Fibroblast of mammary gland (primary cell): ENCODE measurements at places on chromosomes 4 and X.

DNA sequence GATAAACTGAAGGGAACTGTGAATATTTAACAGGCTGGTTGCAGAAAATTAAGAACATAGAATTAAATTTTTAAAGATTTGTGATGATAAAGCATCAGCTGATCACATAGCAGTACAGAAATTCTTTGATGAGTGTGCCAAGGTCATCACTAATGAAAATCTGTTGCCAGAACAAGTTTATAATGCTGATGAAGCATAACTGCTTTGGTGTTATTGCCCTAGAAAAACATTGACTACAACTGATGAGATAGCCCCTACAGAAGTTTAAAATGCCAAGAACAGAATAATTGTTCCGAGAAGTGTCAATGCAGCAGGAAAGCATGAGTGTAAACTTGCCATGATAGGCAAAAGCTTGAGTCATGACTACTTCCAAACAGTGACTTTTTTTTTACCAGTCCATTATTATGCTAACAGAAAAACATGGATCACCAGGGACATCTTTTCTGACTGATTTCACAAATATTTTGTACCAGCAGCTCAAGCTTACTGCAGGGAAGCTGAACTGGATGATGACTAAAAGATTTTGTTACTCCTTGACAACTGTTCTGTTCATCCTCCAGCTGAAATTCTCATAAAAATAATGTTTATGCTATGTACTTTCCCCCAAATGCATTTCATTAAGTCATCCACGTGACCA lies 1136.6 kb downstream of the FAT4 start:
- peak; percentile 67 for DNase-seq

DNA sequence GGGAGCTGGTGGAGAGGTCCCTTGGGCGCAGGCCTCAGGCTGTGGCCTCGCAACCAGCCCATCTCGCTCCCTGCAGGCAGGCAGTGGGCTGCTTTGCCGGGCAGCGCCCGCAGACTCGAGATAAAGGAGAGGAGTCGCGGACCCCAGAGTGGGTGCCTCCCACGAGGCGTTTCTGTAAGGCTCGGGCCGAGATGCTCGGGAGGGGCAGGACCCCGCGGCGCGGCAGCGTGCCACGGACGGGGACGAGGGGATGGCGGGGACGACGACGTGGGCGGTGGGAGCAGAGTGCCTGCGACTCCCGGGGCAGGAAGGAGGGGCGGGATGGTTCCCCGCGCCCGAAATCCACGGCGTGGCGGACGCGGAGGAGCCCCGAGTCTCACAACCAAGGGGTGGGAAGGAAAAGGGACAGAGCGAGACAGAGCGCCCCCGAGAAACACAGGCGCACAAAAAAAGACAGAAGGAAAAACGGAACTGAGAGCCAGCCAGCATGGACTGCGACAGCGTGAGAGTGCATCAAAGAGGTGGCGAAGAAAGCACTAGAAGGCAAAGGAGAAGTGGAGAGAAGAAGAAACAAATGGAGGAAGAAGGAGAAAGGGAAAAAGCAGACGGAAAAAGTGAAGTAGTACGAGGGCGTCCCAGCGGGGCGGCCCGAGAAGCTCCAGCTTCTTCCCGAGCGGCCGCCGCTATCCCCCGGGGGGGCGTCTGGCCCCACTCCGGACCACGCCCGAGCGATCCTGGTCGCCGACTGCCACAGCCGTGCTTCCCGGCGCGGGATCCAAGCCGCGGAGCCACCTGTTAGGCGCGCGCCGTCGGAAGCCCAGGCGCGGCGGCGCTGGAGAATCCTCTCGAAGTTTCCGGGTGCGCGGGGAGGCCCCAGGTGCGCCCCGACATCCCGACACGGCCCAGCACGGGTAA lies 1.5 kb downstream of the BEND4 start:
- no peak for DNase-seq

DNA sequence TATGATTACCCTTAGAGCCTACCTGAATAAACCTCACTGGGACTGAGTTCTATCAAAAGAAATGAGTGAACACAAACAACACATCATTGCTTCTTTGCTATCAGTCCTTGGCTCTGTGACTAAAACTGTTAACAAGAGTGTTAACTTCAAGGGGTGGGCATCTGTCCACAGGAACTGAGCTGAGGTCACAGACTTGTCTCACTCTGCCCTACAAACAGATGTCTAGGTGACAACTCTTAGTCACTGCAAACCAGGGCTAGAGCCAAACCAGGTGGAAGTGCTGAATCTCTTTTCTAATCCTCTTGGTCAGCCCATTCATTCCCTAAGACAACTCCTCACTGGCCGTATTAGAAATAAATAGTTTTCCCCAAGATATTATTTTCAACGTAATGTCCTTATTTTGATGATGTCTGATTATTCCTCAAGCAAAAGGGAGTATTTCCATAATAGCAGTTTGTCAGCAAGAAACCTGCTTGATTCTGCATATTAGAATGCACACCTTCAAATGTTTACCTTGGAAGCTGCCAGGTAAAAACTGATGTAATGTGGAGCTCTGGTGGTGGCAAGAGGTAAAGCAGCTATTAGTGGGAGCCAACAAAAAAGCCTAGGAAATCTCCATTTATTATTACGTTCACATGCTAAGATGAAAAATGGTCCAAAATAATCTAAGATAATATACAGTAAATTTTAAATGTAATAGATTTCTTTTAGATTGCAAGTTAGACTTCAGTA lies 4.0 kb downstream of the COL25A1 start:
- DNase-seq = no peak

- peak; percentile 73 for DNase-seq
Measured at GRCh38 chr4:7237873-7238272, 45.5 kb downstream of the SORCS2 start.

GRCh38 chr4:171983935-171984805 lies 171.0 kb downstream of the GALNTL6 start:
- DNase-seq = no peak

DNA sequence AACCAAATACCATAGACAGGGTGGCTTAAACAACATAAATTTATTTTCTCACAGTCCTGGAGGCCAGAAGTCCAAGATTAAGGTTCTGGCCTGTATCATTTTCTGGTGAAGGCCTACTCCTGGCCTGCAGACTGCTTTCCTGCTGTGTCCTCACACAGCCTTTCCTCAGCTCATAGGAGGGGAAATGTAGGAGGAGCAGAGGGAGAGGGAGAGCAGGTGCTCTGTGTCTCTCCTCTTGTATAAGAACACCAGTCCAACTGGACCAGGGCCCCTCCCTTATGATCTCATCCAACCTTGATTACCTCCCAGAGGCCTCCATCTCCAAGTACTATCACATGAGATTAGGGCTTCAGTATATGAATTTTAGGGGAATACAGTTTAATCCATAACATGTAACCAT lies 34.3 kb downstream of the RAPGEF2 start:
- no peak for DNase-seq

DNA sequence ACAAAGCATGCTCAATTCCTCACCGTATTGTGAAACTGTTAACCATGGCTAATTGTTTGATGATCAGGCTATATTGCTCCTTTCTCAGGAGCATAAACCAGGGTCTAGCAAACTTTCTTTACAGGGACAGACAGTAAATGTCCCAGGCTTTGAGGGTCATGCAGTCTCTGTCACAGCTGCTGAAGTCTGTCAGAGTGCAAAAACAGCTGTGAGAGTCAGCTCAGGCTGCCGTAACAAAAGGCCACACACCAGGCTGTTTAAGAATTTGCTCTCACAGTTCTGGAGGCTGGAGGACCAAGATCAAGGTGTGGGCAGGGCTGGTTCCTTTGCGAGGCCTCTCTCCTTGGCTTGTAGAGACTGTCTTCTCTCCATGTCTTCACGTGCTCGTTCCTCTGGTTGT lies 75.6 kb downstream of the GPR143 start:
- DNase-seq = no peak

- no peak for DNase-seq
Measured at GRCh38 chr4:99715286-99715685, 57.7 kb upstream of the C4orf54 start.

- no peak for DNase-seq
Measured at GRCh38 chrX:140110081-140110650, 144.8 kb upstream of the CXorf66 start.

GRCh38 chrX:45769761-45770582 lies 569.3 kb upstream of the DIPK2B start:
- DNase-seq = peak; percentile 85

DNA sequence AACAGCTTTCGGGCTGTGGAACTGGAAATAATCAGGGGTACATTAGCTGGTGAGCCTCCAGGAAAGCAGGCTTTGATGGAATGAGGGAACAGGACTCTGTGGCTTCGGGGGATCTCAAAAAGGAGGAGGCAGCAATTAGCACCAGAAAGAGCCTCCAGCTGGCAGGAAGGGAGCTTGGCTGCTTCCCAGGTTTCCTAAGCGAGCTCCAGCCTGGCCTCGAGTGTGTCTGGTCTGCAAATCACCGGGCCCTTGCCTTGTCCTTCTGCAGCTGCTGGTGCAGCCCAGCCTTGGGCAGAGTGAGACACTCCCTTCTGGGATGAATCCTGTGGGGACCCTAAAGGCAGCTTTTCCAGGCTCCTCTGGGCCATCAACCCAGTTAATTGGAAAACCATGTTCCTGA lies 10.7 kb upstream of the PDHA1 start:
- DNase-seq = peak; percentile 30

GRCh38 chr4:2177443-2178093 lies 64.4 kb downstream of the HAUS3 start:
- DNase-seq = no peak

GRCh38 chr4:106367072-106367471 lies 1.5 kb downstream of the GIMD1 start:
- no peak for DNase-seq

DNA sequence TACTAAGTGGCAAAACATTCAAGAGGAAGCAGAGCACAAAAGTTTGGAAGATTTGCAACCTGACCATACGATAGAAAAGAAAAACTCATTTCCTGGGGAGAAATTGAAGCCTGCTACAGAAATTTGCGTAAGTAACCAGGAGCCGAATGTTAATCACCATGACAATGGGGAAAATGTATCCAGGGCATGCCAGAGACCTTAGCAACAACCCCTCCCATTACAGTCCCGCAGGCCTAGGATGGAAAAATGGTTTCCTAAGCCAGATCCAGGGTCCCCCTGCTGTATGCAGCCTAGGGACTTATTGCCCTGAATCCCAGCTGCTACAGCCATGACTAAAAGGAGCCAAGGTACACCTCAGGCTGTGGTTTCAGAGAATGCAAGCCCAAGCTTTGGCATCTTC lies 472.2 kb upstream of the KLHL4 start:
- no peak for DNase-seq

- no peak for DNase-seq
Measured at GRCh38 chr4:173508386-173509035, 21.5 kb downstream of the HAND2 start.

DNA sequence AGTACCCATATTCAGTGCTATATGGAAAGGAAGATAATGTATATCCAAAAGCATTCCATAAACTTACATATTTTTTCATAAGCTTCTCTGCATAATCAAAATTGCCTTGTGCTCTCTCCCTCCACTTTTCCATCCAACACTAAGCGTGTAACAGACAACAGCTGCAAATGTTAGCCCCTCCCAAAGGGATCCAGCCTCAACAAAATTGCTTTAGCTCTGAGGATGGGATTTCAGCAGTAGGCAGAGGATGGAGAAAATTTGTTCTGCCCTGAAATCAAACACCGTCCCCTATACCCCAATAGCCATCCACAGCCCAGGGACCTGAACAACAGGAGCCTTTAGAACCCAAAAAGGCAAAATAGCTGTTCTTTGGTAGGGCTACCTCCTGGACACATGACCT lies 28.8 kb upstream of the FGF13 start:
- DNase-seq = no peak

DNA sequence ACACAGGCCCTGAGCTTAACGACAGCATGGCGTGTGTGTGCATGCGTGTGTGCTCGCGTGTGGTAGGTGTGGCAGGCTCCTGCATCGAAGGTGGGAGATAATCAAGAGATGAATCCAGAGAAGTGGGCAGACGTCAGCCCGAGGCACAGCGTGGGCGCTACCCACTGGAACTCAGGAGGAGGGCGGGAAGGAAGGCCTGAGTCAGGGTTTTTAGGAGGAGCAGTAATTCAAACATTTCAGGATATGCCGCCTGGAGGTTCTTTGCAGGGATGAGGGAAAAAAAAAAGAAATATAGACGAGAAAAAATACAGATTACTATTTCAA lies 66.3 kb upstream of the STX18 start:
- DNase-seq = no peak

DNA sequence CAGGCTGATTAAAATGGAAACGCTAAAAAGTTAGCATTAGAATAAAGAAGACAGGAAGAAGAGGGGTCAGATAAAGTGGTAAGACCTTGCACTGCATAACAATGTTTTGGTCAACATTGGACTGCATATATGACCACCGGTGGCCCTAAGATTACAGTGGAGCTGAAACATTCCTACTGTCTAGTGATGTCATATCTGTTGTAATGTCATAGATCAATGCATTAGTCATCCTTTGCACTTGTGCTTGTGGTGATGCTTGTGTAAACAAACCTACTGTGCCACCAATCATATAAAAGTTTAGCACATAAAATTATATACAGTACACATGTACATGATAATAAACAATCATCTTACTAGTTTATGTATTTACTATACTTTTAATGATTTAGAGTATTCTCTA lies 73.0 kb downstream of the TMEM165 start:
- peak; percentile 73 for DNase-seq

DNA sequence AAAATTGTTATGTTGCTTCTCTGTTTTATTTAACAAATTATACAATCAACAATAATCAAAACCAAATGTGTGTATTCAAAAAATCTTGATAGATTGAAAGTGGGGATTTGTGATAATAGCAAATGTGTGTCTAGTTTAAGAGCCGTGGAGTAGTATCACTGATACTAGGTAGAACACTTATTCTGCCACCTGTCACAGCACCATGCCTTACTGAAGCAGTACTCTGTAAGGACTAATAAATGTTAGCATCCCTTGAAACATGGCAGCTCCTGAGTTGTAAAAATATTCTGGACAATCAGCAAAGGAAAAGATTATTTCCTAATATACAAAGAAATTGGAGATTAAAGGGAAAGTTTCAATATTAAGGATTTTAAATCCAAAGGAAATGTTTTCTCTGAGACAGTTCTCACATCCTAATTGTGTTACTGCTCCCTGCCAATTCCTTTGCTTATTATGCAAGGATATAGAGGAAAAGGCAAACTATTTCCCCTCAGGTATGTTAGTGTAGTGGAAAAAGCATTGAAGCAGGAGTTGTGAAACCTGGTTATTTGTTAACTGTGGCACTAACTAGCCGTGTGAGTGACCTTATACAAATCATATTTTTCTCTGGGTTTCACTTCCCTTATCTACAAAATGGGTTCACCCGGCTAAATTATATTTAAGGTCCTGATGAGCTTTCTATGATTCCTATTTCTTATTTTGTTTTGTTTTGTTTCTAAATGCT lies 303.1 kb downstream of the ARHGAP24 start:
- no peak for DNase-seq

DNA sequence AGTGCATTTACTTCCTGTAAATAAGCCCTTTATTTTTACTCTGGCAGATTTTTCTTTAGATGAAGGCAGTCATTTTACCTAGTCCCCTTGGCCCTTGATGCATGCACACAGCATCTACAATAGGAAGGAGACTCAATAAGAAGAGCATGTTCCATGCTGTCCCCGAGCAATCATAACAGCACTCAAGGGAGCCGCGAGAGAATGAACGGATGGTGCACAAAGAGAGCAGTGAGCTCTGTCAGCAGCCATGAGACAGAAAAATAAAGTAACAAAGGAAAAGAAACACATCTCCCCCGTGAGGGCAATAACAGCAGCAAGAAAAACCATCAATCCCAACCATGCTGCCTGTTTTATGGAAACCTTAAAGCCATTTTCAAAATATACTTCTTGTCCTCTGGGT lies 11.9 kb downstream of the SMIM31 start:
- DNase-seq = no peak
